ENCODE measurements at places on chromosomes 7 and 10.

GRCh38 chr7:17206349-17206905, 92.0 kb upstream of the AHR start:
- DNase-seq: no peak

- no peak for DNase-seq
Observed at GRCh38 chr10:121078672-121079102, 227.5 kb downstream of the WDR11 start.

- DNase-seq: peak; percentile 5
Observed at GRCh38 chr10:89163265-89163995, 43.7 kb downstream of the CH25H start.

DNA sequence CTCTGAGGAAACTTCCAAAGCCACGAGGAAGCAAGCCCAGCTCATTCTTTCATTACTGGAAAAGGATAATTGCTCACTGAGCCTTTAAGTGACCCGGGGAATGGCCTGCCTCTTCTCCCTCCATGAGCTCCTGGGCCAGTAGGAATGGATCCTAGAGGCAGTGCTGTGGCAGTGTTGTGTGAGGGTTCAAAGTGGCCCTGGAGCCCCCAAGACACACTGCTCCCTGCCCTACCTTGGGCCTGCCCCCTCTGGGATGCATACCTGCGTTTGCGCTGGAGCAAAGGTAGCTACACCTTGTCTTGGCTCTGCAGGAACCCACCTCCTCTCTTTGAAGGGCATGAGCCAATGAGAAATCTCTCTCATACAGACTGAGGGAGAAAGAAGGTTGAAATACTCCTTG, 115.8 kb upstream of the ANLN start:
- DNase-seq: no peak

DNA sequence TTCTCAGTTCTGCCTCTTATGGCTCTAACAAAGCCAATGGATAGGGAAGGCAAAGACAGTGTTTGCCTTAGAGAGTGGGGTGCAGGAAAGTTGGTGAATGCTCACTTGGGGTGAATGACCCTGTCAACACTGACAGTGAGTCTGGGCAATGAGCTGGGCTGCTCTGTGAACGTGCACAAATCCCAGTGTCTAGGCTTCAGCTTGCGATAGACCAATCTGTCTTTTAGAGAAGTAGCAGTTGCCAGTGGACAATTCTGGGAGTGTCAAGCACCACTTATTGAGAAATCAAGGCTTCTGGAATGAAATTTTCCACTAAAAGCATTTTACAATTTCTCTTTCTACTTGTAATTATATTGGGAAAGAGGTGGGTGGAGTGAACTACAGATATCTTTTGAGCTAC, 141.4 kb downstream of the HERPUD2 start:
- no peak for DNase-seq

- DNase-seq: no peak
Observed at GRCh38 chr10:98404571-98405359, 10.2 kb downstream of the PYROXD2 start.

DNA sequence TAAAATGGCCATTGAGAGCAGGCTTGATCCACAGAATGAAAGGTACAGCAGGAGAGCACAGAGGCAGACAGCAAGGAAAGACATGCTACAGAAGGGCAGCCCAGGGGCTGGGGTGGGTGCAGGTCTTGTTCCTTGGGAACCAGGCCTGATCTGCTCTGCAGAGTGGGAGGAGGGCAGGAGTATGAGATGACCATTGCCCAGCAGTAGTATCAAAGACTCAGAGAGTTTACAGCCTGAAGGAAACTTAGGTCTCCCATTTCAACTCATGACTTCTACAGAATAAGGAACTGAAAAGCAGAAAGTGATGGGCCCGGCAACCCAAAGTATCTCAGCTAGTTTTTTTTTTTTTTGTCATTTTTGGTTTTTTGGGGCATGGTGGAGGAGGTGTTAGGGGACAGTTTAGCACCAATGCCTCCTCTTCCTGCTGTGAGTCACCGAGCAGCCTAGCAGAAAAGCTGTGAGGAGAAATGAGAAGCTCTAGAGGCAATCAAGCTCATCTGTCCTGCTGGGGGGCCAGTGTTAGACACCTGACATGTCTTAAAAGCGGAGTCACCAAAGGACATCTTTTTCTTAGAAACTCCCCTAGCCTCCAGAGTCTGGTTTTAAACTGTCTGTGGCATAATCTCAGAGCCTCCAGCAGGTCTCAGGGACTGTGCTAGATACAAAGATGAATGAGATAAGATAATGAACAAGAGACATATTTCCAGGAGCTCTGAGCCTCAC, 34.3 kb upstream of the HERPUD2 start:
- no peak for DNase-seq
